ENCODE measurements at places on chromosomes 7 and 10.

- DNase-seq, result no peak
Observed at GRCh38 chr10:43667761-43668386, 19.2 kb upstream of the ZNF32 start.

- DNase-seq, result no peak
Observed at GRCh38 chr7:70698219-70698832, 433.6 kb upstream of the GALNT17 start.

DNA sequence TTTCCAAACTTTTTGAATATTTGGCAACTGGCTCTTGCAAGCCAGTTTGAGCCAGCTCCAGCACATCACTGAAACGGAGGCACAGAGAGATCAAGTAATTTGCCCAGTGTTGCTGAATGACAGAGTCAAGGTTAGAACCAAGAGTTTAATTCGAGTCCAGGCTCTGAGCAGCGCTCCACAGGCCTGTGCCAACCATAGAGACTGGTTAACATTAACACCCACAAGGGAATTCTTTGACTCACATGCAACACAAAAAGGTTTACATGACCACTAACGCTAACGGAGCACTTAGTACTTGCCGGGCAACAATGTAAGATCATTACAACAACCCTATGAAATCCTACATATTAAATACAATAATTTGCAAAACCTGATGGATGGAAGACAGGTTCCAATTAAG is 1.5 kb downstream of the RGS10 start:
- DNase-seq, result no peak

DNA sequence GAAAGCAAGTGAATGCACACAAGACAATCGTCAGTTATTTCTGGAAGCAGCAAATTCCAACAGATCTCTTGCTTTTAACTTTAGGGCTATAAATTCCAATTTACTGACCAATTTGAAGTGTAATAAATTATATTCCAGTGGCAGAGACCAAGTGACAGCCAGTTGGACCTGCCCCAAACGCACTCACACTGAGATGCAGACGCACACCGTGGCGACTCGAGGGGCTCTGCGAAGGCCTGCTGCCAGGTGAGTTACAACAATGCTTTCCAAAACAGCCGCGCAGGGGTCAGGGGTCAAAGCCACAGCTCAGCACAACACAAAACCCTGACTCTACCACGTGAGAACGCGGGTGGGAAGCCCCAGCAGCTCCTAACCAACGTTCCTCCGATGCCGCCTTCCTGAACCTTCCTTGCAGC is 97.4 kb downstream of the ZRANB1 start:
- no peak for DNase-seq

DNA sequence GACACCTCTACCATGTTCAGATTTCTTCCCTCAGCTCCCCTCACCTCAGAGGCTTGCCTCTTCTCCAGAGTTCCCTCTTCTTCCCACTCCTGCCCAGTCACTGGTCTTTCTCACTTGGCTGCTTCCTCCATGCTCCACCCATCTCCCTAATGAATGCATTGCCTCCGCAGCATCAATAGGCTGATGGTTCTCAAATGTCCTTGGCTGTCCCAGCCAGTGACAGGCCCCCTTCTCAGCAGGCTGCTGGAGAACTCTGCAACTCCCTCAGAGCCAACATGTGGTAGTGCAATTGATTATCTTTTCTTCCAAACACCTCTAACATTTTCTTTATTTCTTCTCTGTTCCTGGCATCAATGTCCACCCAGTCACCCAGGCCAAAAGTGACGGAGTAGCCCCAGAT is 218.2 kb downstream of the RELN start:
- no peak for DNase-seq
